Chondrocyte (in vitro differentiated cells): ENCODE measurements at places on chromosomes 1 and 21. TPM values are rescaled to one million over a fixed set of nuclear protein-coding genes. Genes with fewer than 3 reads are reported as not detected.

COL6A2 gene
- 1,314 to 1,671 TPM (median 1,646 TPM) in 3 replicates for total RNA-seq

FCGR1A gene
- total RNA-seq, result not detected in 3 replicates

NPPA gene
- not detected in 3 replicates for total RNA-seq

SH3BP5L gene
- 30.1 to 33.9 TPM (median 30.8 TPM) in 3 replicates for total RNA-seq

TRABD2B gene
- 0.44 to 0.90 TPM (median 0.68 TPM) in 3 replicates for total RNA-seq

TRMT1L gene
- total RNA-seq, result 10.9 to 21.0 TPM (median 12.6 TPM) in 3 replicates

GRCh38 chr1:227379555-227379892, 61.2 kb upstream of the CDC42BPA start:
- no peak for DNase-seq
- H3K4me3 ChIP-seq, result no peak overlapping the region
- no peaks in the 10 kb centered on the region for H3K36me3 ChIP-seq
- H3K4me1 ChIP-seq, result peaks cover 16% of the 10 kb centered on the region
- no peaks in the 10 kb centered on the region for H3K27me3 ChIP-seq

GRCh38 chr1:97507863-97508262, 413.0 kb downstream of the DPYD start:
- no peak overlapping the region for H3K4me3 ChIP-seq
- H3K27me3 ChIP-seq, result no peaks in the 10 kb centered on the region
- no peak for DNase-seq
- no peak overlapping the region for H3K27ac ChIP-seq

DNA sequence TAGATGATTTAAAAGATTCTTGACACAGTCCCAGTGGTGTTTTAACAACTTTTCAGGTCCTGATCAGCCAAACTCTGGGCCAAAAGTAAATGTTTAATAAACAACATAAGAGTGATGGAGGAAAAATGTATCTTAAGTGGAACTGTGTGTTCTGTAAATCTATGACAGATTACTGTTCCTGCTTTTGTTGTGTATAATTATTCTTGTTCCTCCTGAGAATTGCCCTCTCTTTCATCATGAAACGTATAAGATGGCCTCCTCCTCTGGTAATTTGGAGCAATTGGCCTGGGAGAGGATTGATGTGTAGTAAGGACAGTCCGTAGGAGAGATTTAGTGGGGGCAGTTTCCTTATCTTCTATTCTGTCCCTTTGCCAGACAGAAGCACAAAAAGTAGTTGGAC, 34.5 kb downstream of the GALNT2 start:
- no peaks in the 10 kb centered on the region for H3K36me3 ChIP-seq
- H3K27me3 ChIP-seq, result no peaks in the 10 kb centered on the region
- no peak overlapping the region for H3K4me3 ChIP-seq
- peaks cover 66% of the 10 kb centered on the region for H3K4me1 ChIP-seq
- peak overlapping the region; percentile 78 for H3K27ac ChIP-seq

DNA sequence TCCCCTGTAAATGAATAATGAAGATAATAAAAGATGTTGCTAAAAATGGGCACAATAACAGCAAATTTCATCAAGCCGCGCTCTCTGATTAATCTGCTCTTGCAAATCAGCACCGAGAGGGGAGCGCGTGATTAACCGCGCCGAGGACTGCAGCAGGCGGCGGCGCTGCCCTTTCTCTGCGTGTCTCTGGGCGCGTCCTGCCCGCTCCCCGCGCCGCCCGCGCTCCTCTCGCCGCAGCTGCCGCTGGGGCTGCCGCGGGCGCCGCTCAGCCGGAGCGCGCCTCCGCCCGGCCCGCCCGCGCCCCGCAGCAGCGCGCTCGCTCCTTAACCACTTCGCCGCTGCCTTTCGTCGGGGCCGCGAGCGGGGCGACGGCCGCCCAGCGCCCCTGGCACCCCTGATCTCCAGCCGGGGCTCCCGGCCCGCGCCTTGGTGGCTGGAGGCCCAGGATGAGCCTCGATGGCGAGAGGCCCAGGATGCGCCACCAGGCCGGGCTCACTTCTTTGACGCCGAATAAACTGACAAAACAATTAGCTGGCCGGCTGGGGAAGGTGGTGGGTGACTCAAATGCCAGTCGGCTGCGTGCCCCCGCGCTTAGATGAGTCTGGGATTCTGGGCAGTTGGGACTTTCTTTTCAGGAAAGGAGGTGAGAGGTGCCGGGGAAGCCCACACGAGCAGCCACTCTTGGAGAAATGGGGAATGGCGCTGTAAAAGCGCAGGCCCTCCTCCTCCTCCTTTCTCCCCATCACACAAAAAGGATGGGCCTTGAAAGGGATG, 221.4 kb upstream of the PKN2 start:
- H3K27ac ChIP-seq, result no peak overlapping the region
- H3K4me1 ChIP-seq, result no peaks in the 10 kb centered on the region
- no peaks in the 10 kb centered on the region for H3K36me3 ChIP-seq
- H3K4me3 ChIP-seq, result peak overlapping the region; percentile 63

- no peaks in the 10 kb centered on the region for H3K36me3 ChIP-seq
- H3K4me1 ChIP-seq, result no peaks in the 10 kb centered on the region
- H3K27me3 ChIP-seq, result peaks cover 15% of the 10 kb centered on the region
- no peak overlapping the region for H3K27ac ChIP-seq
- H3K4me3 ChIP-seq, result no peak overlapping the region
Observed at GRCh38 chr1:160829766-160830165, 32.9 kb downstream of the CD244 start.

GRCh38 chr1:116352349-116352813, 20.7 kb upstream of the ATP1A1 start:
- no peak for DNase-seq
- peaks cover 1% of the 10 kb centered on the region for H3K27me3 ChIP-seq
- H3K36me3 ChIP-seq, result no peaks in the 10 kb centered on the region
- H3K27ac ChIP-seq, result no peak overlapping the region
- no peak overlapping the region for H3K4me3 ChIP-seq

- no peak for DNase-seq
- H3K4me3 ChIP-seq, result no peak overlapping the region
- no peaks in the 10 kb centered on the region for H3K4me1 ChIP-seq
Observed at GRCh38 chr1:243394601-243395464, 139.0 kb downstream of the SDCCAG8 start.

DNA sequence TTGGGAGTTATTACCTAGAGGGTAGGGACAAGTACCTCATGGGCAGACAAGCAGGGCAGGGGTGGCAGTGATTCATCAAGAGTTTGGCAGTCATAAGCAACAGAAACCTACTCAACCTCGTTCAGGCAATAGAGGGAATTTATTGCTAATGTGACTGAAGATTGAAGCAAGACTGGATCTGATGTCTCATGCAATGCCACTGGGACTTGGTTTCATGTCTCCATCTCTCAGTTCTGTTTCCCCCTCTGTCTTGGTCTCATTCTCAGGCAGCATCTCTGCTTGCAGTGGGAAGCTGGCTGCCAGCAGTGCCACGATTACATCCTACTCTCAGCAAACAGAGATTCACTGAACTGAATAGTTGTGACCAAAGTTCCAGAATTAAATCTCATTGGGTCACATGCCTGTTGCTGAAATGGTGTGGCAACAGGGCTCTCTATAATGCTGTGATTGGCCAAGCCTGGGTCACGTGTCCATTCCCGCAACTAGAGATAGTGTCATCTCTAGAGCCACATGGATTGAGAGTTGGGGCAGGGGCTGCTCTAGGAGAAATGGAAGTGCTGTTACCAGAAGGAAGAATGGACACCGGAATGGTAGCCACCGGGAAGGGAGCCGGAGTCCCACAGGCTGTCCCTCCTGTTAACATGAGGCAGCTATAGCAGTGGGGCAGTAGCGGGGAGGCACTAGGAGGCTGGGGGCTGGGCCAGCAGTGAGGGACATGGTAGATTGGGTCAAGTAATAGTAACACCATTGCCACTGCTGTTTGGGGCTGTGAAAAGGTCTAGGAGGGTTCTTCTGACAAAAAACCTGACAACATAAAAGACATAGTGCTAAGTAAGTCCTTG, 3.9 kb upstream of the CDC42 start:
- peaks cover 14% of the 10 kb centered on the region for H3K4me1 ChIP-seq
- no peak overlapping the region for H3K27ac ChIP-seq
- no peak overlapping the region for H3K4me3 ChIP-seq
- H3K36me3 ChIP-seq, result no peaks in the 10 kb centered on the region
- DNase-seq, result no peak

DNA sequence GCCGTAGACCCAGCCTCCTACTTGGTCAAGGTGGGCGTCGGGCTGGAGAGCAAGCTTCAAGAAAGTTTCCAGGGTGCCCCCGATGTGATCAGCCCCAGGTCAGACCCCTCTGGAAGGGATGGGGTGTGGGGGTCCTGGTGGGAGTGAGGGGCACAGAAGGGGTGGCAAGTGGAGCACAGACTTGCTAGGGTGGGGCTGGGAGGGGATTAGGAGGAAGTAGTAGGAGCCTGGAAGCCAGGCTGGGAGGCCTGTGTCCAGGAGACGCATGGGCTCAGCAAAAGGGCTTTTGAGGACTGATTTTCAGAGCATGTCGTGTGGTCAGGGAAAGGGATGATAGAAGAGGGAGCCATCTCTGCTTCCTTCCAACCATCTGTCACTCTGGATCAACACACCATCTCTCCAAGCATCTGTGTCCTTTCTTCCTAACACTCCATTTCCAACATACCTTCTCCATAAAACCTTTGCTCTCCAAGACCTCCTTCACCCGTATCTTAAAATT, 8.5 kb downstream of the TRIM46 start:
- H3K4me3 ChIP-seq, result no peak overlapping the region
- H3K27ac ChIP-seq, result no peak overlapping the region
- peaks cover 23% of the 10 kb centered on the region for H3K36me3 ChIP-seq
- no peak for DNase-seq
- H3K4me1 ChIP-seq, result peaks cover 4% of the 10 kb centered on the region
- no peaks in the 10 kb centered on the region for H3K27me3 ChIP-seq

DNA sequence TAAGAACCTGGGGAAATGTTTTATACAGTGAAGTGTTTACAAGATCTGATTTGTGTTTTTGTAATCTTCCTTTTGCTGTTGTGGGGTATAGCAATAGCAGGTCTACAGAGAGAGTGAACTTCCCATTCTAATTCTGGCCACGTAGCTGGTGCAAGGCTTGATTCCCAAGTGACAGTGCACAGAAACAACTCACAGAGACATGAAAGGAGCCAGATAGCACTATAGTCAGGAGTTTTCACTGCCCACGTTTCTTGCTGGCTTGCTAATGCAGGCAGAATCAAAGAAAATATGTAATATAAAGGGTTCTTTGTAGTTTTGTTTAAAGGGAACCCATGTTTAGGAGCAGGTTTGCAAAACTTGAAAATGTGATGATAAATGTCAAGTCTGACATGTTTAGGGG, 170.9 kb upstream of the IVNS1ABP start:
- DNase-seq, result no peak
- H3K36me3 ChIP-seq, result no peaks in the 10 kb centered on the region
- H3K4me3 ChIP-seq, result no peak overlapping the region
- H3K4me1 ChIP-seq, result peaks cover 60% of the 10 kb centered on the region
- no peaks in the 10 kb centered on the region for H3K27me3 ChIP-seq

GRCh38 chr1:76465030-76465429, 390.5 kb downstream of the ST6GALNAC3 start:
- H3K27me3 ChIP-seq, result no peaks in the 10 kb centered on the region
- H3K36me3 ChIP-seq, result no peaks in the 10 kb centered on the region
- no peak overlapping the region for H3K27ac ChIP-seq
- no peak for DNase-seq
- no peak overlapping the region for H3K4me3 ChIP-seq

DNA sequence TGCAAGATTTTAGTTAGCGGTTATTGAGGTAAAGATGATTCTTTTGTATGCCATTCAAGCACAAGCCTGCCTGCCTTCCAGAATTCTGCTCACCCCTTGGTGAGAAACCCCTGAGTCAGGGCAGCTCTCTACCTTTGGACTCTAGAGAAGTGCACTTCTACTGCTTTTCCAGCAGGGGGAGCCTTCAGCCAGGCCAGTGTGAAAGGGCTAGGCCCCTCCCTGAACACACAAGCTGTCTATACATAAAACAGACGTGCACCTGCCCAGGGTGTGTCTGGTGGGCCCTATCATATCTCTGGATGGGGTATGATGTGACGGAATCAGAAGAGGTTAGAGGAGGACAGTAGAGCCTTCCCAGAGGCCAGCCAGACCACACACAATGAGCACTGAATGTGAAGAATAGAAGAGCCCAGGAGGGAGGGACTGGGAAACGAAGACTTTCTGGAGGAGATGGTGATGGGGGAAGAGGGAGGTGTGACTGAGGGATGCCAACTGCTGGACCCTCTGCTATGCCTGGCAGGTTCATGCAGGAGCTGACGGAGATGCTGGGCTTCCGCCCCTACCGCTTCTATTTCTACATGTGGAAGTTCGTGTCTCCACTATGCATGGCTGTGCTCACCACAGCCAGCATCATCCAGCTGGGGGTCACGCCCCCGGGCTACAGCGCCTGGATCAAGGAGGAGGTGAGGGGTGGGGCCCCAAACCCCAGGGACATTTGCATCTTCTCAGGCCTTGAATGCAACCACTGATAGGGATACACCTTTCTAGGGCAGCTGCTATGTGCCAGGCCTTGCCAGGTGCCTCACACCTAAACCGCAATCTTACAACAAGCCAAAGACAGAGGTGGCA, 13.0 kb upstream of the KCNC4 start:
- no peak overlapping the region for H3K4me3 ChIP-seq
- peaks cover 11% of the 10 kb centered on the region for H3K4me1 ChIP-seq
- H3K27me3 ChIP-seq, result no peaks in the 10 kb centered on the region
- no peak for DNase-seq

DNA sequence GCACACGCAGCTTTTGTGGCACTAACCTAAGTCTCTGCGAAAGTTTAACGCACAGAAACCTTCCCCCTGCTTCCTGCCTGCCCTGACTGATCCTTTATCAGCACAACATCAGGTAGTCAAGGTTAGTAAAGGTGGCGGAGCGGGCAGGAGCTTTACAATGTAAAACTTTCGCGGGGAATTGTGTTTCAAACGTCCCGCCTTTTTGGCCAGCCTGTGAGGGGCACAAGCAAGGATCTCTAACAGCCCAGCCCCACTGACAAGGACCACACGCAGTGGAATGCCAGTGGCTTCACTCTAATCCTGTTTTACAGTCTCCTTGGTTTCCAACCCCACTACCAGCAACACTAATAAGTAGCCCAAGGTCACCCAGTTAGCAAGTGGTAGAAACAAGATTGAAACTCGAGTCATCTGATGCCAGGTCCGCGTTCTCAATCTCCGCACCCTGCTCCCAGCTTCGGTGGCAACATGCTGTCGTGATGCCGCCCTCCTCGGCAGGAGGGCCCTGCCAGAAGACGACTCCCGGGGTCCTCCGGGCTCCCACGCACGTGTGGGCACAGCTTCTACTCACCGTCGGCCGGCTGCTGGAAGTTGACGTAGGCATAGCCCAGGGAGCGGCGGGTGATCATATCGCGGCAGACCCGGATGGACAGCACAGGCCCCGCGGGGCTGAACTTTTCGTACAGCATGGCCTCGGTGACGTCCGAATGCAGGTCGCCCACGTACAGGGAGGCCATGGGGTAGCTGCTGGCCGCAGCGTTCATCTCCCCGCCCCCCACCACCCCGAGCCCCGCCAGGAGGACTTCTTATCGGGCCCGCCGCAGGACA, 1.2 kb downstream of the PABPC4 start:
- H3K4me3 ChIP-seq, result peak overlapping the region; percentile 88
- H3K27ac ChIP-seq, result peak overlapping the region; percentile 87
- peaks cover 21% of the 10 kb centered on the region for H3K36me3 ChIP-seq
- H3K4me1 ChIP-seq, result peaks cover 42% of the 10 kb centered on the region
- no peak for DNase-seq

DNA sequence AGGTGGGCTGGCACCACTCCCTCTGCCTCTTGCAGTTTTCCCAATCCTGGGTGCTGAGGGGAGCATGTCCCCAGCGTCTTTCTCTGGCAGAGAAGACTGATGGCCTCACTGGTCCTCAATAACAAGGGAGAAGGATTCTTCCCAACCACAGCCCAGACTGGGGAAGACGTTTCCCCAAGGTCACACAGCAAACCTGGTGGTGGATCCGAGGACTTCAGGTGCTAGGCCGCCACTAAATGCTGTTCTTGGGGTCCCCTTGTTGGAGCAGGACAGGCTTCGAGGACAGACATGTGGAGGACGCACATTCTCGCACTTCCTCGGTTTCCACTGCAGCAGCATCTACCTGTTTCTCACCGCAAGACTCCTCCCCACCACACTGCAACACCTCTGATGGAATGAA, 30.9 kb upstream of the PAX7 start:
- no peaks in the 10 kb centered on the region for H3K4me1 ChIP-seq
- no peak overlapping the region for H3K27ac ChIP-seq
- H3K27me3 ChIP-seq, result peaks cover 29% of the 10 kb centered on the region
